CD4-positive, alpha-beta T cell treated with Interferon gamma for 1 hour (primary cell): ENCODE measurements at places on chromosomes 7 and 10.

GRCh38 chr7:144908324-144908723 lies 72.5 kb upstream of the TPK1 start:
- DNase-seq, result no peak

GRCh38 chr10:110562348-110562747 lies 5.1 kb upstream of the SMC3 start:
- no peak for DNase-seq

- no peak for DNase-seq
These were observed 776 bp downstream of the TMEM184A start for GRCh38 chr7:1555046-1555812.

DNA sequence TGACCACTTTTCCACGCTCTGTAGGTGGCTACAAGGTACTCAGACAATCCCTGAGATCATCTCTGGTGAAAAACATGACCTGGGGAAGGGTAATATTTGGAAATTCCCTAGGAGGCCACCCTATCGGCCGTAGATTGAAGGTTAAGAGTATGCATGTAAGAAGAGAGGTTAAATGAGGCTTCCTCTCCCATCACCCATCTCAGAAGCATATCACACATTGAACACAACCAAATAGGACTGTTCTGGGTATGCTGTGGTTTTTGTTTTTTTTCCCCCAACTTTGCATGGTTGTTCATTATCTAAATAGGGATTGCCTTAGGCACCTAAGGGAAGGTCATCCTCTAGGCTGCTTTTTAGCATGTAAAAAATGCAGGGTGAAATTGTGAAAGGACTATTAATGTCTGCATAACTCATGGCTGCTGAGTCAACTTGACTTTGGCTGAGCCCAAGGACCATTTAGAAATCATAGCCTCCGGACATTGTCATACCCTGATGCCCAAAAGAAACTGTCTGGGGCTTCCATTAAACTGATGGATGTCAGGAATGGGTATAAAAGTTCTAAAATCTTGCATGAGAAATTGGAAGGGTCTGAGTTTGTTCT lies 24.7 kb upstream of the ST8SIA6 start:
- DNase-seq, result no peak

GRCh38 chr7:149872419-149873073 lies 1.2 kb upstream of the ATP6V0E2 start:
- peak; percentile 44 for DNase-seq

GRCh38 chr7:127392566-127393367 lies at the start of gene ZNF800:
ZNF800 (minus strand) TSS chr7:127392708; CDS start chr7:127391557, 1,151 bp downstream.
- DNase-seq, result peak; percentile 93

DNA sequence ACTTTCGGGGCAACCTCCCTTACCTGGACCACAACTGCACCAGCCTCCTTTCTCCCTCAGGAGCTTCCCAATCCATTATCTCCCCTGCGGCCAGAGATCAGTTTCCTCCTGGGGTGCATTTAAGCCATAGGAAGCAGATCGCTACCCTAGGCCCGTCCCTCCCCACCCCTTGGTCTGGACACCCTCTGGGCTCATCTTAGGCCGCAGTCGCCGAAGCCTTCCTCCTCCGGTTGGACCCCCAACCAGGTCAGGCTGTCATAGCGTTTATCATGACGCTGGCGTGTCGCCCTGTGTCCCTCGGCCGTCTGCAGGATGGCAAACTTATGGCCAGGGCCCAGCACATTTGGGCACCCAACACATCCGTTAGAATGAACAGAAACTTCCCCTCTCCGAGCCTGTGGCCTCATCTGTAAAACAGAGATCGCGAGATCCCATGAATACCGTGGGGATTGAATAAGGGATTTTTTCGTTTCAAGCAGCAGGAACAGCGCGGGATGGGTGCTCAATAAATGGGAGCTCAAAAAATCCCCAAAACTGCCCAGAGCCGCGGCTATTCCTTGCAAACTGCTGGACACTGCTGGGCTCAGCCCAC lies 669 bp upstream of the AP5Z1 start:
- peak; percentile 40 for DNase-seq

DNA sequence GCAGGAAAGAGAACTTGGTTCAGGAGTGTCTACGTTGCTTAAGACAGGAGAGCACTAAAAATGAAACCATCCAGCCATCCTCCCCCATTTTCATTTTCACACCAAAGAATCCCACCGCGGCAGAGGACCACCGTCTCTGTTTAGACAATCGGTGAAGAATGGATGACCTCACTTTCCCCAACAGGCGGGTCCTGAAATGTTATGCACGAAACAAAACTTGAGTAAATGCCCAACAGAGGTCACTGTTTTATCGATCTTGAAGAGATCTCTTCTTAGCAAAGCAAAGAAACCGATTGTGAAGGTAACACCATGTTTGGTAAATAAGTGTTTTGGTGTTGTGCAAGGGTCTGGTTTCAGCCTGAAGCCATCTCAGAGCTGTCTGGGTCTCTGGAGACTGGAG lies 1.4 kb upstream of the IL6 start:
- no peak for DNase-seq

DNA sequence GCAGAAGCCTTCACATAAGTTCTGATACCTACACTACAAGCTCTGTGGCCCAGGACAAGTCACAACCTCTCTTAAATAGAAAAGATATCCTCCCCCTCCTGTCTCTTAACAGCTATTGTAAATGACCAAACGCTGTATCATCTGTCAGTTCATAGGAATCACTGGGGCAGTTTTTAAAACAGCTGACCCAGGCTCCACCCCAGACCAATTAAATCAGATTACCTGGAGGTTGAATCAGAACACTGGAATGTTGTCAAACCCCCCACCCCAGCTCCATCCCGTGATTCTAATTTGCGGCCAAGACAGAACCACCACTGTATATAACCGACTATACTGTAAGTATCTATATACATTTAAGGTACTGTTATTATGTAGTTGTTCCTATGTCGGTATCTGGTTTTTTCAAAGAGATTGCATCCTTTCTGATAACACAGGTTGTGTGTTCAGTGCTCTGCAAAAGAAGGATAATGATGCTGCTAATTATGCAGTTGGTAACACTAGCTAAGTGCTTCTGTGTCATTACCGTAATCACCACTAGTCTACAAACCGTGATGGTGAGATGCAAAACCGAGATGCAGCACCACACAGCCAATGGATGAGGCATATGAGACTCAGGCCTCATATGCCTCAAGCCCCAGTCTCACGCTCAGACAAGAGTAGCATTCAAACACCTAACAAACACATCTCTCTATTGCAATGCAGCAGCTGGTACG lies 47.4 kb downstream of the TNS3 start:
- DNase-seq, result no peak

GRCh38 chr7:47540053-47540386 lies 41.9 kb downstream of the TNS3 start:
- no peak for DNase-seq

GRCh38 chr10:26090026-26090425 lies 126.5 kb upstream of the GAD2 start:
- DNase-seq, result no peak

DNA sequence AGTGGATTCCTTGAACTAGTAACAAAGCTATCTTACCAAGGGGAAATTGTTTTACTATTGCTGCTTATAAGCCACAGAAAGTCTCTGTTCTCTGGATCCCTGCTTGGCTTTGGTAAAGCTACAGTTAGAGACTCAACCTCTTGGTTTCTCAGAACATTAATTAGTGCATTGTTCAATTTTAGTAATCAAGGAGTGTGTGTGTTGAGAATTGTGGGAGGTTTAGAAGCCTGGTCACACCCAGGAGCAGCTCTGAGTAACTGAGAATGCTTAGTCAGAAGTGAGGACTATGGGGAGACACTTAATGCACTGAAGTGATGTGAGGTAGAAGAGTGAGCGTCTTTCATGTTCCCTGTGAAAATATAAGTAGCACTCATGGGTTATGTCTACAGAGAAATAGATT lies 8.2 kb upstream of the ACTA2 start:
- DNase-seq, result no peak

DNA sequence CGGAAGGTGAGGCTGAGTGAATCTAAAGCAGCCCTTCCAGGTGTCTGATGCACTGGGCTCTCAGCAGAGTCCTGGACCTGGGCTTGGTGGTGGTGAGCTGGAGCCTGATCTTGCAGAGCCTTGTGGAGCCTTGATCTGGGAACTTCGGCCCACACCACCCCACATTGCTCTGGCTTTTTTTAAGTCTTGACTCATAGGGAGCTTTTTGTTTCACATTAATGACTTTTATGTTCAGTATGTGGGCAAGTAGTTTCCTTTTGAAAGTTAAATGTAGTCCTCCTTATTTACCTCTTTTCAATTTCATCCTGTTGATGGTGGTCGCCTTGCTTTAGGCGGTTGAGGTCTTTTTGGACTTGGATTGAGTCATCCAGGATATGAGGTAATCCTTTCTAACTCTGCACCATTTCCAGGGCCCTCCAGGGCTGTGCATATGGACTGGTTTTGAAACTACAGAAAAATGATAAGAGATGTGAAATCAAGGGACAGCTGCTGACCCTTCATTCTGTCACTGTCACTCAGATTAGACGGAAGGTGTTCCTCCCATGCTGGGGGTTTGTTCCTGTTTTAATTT lies 2.9 kb upstream of the NRAP start:
- DNase-seq, result no peak

DNA sequence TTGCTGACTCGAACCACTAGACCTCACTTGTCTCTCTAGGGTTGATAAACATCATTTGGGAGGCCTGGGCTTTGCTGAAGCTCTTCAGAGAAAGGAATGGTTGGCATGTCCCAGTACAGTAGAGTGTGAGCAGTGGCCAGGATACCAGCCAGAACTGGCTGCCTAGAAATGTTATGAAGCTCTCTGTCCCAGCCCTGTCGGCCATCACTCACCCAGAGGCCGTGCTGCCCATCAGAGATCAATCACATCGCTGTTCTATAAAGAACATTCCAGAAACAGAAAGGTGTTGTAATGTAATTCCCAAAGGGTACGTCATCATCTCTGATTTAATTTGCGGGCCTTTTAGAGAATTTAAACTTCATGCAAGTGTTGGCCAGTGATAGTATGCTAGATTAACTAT lies 111.5 kb downstream of the PRPF18 start:
- no peak for DNase-seq

DNA sequence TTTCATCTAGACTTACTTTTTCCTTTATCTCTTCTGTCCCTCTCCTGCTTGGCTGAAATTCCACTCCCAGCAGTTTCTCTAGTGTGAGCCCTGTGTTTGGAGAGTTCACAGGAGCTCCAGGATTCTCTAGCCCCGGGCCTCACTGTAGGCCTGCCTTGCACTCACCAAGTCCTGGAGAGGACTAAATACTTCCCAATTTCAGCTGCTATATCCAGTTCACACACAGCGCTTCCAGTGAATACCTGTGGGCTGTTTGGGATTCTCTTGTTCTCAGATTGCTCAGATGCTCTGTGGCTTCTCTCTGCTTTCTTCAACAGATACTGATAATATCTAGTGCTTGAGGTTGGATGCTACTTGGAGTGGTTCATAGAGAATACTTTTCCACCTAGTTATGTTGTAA lies 46.0 kb downstream of the MINPP1 start:
- no peak for DNase-seq

DNA sequence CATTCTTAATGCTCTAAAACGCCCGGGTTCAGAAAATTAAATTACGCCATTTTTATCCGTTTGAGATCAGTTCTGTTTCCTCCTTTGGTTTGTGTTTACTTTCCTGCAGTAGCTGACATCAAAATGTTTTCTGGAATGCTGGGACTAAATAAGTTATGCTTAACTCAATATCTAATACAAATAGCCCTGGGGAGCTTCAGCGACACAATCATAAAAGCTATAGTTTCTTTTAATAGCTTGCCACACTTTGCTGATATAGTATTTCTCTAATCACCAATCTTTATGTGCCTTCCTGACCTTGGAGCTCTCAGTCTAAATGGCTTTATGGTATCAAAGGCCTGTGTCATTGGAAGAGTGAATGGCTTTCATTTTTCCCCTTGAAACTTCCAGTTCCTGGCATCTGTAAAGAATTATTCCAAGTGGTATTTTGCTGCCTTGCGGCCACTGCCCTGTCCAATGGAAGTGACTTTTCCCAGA lies 202.7 kb downstream of the HDAC9 start:
- no peak for DNase-seq

- DNase-seq, result no peak
These were observed 156.8 kb upstream of the TNS3 start for GRCh38 chr7:47738563-47739166.

- DNase-seq, result no peak
These were observed 6.9 kb upstream of the RAPGEF5 start for GRCh38 chr7:22363756-22364422.

DNA sequence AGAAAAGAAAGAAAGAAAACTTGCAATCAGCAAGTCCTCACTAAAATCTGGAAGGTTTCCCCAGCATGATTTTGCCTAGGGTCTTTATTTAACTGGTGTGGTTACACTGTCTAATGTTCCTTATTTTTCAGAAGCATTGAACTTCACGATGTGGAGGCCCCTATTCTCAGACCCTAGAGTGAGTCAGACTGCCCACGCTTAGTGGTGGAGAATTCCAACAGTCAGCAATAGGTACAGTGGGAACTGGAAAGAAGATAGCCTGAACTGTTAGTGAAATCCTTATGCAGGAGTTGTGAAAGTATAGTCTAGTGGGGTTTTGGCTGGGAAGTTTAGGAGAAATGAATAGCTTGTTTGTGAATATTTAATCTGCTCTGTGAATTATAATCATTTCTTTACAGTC lies 115.0 kb downstream of the FZD1 start:
- DNase-seq, result no peak

DNA sequence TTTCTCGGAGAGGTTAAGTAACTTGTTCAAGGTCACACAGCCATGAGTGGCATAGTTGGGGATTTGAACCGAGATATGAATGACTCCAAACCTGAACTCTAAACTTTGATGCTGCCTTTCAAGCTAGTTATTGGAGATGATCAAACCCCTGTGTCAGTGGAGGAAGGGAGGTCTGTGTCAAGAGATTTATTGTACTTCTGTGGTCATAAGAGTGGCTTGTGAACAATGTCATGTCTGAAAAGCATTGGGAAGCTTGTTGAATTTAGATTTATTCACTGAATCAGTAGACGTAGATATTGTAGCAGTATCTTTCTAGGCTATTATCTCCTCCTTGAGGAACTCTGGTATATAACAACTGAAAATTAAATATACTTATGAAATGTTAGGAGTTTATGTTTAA lies 27.3 kb downstream of the SNX10 start:
- no peak for DNase-seq

DNA sequence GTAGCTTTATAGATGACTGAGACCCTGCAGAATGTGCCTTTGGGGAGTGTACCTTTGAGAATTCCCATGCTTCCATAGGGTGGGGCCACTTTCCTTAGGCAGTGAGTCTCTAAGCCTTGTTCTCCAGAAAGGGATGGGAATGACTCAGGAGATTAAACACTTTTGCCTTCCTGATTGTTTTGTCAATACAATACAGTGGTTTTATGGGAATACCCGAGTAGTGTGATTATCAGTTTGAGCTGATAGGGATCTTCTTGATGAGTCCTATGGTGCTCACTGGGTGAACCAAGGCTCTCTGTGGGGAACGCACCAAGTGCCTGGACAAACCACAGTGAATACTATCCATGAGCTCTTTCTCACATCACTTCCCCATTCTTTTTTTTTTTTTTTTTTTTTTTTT lies 6.3 kb downstream of the MYOF start:
- DNase-seq, result no peak

DNA sequence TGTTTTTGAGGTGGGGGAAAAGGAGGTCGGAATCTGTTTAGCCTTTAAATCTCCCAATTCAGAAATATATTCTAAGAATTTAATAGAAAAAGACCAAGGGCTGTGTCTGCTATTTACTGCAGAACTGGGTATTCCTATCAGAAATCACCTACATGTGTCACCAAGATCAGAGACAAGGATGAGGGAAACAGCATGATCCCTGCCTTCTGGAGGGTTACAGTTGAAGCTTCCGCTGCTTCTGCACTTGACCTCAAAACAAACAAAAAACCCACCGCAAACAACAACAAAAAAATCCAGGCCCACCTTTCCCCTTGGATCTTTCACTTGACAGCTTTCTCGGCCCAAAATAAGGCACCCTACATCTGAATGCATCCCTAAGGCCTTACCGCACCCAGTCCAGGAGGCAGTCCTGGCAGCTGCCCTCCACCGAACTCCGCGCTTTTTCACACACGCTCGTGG lies 750 bp upstream of the CDK14 start:
- DNase-seq, result no peak
